Activated CD4-positive, alpha-beta T cell treated with anti-CD3 and anti-CD28 coated beads for 24 hours (primary cell): ENCODE measurements at places on chromosomes 2 and 18.

DNA sequence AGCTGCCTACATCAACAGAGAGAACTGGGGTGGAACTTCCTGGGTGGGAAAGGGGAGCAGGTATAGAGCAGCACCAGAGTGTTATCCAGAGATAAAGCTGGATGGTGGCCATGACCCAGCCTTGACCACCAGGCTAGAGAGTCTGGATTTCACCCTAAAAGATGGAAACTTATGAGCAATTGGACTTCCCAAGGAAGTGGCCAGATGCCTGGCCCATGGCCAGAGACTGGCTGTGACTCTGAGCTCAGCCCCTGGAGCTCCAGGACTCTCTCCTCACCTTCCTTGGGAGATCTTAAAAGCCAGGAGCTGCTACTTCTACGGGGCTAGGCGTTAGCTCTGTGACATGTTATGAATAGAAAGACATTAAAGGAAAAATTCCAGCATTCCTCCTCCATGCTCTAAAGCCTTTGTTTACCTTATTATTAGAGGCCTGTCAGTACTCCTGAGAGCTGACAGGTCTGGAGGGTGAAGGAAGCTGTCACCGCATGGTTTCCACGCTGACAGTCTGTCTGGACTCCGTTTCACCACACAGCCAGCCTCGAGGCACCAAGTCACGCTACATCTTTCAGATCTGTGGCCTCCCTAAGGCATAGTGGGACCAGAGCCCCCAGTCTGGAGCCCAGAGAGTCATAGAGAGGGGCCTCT, 260.0 kb upstream of the SIX2 start:
- DNase-seq: no peak

DNA sequence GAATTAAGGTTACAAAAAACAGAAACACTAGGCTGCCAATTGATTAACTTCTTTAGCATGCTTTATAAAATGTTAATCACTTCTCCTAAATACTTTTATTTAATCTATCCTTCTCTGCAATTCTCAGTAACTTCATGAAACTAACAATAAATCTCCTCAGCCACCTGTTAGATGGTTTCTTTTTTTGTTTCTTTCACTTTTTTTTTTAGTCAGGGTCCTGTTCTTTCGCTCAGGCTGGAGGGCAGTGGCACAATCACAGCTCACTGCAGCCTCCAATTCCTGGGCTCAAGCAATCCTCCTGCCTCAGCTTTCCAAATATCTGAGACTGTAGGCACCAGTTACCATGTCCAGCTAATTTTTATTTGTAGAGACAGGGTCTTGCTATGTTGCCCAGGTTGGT, 213.4 kb upstream of the STK17B start:
- no peak for DNase-seq

GRCh38 chr2:239233576-239233975, 167.2 kb downstream of the HDAC4 start:
- DNase-seq: no peak

GRCh38 chr2:173874003-173874893, 90.9 kb downstream of the SP3 start:
- no peak for DNase-seq

DNA sequence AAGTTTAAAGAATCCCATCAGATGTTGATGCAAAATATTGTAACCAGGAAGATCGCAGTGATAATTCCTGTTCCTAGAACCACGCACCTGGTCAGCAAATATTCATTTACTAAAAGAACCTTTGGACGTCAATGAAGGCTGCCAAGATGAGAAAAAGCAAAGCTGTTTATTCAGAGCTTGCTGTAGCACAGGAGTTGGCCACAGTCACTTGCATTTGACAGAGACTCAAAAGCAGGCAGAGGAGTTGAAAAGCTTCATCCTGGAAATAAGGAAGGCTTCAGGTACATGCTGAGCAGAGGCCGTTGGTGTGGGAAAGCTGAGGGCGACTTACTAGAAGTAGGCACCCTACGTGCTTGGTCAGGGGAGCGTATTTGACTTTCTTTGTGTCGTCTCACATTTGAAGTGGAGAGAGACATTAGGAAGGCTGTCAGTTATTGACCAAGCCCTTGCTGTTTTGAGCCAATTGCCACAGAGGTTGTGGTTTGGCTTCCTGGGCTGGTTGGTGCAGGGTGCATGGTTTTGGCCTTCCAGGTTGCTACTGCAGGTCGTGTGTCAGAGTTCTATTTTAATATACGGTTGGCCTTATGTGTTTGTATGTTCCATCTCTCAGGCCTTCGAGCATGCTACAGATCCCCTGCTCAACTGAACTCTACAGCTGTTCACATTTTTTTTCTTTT, 289.6 kb downstream of the METTL4 start:
- DNase-seq: no peak

DNA sequence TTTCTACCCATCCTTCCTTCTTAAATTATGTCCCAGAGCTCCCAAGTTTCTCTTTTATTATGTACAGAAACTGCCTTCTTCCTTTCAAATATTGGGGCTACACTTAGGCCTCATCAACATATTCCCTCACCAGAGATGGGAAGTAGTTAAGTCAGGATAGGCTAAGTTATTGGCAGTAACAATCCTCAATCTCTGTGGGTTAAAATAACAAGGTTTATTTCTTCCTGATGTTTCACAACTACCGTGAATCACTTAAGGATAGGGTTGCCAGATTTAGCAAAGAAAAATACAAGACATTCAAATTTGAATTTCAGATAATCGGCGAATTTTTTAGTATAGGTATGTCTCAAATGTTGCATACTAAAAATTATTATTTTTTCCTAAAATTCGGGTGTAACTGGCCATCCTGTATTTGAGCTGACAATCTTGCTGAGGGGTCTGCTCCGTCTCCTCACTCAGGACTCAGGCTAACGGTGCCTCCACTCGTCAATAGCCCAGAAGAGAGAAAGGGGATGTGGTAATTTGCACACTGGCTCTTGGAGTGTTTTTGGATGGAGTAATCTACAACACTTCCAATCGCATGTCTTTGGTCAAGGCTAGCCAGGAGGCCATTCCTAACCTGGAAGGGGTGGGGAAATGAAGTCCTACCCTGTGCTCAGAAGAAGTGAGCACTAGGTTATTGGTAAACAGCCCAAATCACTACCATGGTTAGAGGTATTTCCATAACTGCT, 91.7 kb downstream of the ACTR3 start:
- DNase-seq: no peak

DNA sequence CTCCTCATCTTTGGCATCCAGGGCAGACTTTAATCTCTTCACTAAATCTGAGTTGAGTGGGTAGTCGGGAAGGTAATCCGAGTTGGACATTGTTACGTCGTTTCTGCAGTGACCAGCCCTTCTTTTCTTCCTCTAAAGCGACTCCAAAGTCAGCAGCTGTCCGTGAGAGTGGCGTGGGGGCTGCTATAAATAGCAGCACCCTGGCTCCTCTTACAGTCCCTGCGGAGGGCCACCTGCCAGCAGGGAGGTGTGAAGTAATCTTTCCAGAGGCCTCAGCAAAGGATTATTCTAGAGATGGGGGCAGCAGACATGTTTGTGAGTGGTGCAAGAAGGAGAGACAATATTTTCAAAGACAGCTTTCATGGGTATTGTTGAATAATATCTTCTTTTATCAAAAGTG, at the start of gene ASB18:
Gene ASB18 (minus strand): TSS at position 151 of the 400 bp plus-strand sequence. CDS start 61 bp downstream, at position 90.
- no peak for DNase-seq

DNA sequence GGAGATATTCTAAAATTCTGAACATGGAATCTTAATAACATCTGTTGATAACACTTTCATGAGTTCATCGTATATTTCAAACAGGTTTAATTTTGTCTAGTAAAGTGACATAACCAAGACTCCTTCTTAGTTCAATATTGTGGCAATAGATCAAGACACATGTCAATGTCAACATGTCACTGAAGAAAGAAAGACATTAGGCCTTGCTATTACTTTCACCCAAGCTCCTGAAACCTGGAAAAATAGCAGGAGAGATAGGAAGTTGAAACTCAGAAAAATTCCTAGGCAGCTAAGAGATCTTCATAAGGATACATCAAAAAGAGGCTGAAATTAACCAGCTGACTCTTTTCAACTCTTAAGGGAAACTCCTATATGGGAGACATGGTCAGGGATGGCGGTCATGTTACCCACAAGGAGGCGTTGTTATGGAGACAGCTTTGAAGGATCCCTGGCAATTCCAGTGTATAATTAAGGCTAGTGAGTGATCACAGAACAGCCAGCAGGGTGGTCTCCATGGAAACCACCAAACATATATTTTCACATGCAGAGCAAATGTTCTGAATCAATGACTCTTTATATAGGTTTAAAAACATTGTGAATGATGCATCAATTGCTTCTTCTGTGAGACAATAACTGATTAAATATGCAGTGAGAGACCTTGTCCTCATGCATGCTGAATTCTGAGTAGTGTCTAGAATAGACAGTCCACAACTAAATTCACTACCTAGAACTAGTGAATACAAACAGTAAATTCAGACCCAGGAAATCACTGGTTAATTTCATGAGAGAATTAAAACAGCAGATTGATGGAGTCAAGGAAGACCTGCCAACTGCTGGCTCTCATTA, 115.3 kb upstream of the RIOK3 start:
- no peak for DNase-seq

- DNase-seq: no peak
Observed at GRCh38 chr2:235607546-235608199, 113.8 kb downstream of the AGAP1 start.

GRCh38 chr18:62525608-62526007, 2.8 kb downstream of the ZCCHC2 start:
- DNase-seq: no peak
